Foreskin fibroblast (primary cell): ENCODE measurements at places on chromosomes 13 and 19.
A peak's percentile ranks its signal among the peaks of the same experiment; 100 is the strongest.

DNA sequence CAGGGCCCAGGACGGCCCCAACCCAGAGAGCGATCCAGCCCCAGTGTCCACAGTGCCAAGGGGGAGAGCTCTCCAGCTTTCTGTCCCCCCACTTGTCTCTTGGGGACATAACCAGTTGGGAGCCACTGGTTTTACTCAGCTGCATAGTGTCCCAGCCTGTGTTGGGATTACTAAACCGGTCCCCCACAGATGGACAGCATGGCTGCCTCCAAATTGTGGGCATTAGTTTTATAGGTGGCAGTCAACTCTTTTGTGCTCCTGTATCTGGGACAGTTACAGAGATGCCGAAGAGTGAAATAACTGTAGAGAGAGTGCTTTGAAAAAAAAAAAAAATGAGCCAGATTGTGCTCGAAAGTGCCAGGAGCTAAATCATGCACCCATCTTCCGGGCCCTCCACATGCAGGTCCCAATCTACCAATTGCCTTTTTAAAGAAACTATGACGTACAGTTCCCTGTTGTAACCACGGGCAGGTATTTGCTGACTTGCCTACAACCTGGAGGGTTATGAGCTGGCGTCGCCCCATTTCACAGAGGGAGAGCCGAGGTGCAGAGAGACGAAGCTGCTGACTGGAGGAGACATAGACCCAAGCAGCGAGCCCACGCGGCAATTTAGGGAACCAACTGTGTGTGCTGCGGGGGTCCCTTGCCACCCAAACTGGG is 2.4 kb upstream of the NFIC start:
- no peak for DNase-seq

GRCh38 chr19:14271840-14272239 is 65.9 kb upstream of the ADGRL1 start:
- no peak for DNase-seq

- peak; percentile 77 for DNase-seq
Measured at GRCh38 chr13:50713523-50714248, 129.8 kb downstream of the DLEU7 start.

DNA sequence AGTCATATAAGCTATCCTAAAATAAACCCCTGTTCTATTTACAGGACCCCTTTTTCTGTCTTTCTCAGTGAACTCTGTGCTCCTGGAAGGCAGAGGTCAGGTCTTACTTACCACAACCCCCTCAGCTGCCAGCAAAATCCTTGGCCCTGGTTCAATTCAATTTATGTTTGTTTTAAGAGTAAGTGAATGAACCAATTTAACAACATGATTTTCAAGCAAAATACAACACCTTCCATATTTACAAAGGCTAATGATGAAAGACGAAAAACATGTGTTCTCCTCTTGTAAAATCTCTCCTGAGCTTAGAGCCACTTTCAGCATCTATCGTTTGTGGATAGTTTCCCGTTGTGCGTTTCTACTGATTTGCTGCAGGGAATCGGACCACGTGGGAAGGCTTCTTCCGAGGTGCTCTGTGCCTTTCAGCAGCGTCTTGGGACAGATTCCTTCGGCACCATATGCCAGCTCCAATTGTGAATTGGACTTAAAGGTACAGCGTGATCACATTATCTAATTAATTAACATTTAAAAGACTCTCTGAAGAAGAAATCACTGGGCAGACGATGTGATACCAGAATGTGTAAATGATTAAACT is 411.7 kb downstream of the IRS2 start:
- no peak for DNase-seq
